ENCODE measurements at places on chromosomes 5 and 9.

- no peak for DNase-seq
Observed at GRCh38 chr9:128101231-128101661, 26.3 kb downstream of the PTGES2 start.

GRCh38 chr9:104074876-104075275, 19.2 kb upstream of the SMC2 start:
- DNase-seq, result no peak

GRCh38 chr9:98373609-98374008, 118.2 kb upstream of the TBC1D2 start:
- DNase-seq, result no peak

- no peak for DNase-seq
Observed at GRCh38 chr9:69380811-69381210, 55.8 kb downstream of the ENTREP1 start.

DNA sequence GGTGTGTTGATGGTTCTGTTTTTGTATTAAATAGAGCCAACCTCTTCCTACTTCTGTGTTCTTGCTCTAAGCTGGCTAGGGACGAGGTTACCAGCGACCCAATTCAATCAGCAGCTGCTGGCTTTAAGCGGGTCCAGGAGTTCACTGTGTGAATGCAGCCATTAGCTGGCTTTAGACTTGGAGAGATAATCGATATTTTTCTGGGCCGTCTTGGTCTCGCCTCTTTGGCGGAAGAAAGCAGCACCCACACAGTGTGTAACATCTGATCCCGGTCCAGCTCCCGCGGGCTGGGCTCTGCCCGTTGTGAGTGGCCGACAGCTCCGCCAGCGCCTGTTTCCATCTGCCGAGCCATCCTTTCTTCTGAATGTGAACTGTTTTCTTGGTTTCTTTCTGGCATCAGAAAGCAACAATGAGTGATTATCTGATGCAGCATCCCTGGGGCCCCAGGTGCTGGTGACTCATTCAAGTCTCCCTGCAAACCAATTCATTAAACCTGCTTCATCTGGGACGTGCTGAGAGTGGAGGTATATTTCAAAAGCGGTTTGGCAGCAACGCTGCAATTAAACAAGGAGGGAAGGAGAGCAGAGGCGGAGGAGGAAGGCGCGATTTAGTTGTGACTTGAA, 90.8 kb upstream of the IRX4 start:
- DNase-seq, result no peak

GRCh38 chr9:3830291-3830690, 304.5 kb upstream of the RFX3 start:
- DNase-seq, result no peak

GRCh38 chr5:150644058-150644457, 3.6 kb downstream of the SYNPO start:
- no peak for DNase-seq

GRCh38 chr5:150139334-150139733, 16.3 kb downstream of the PDGFRB start:
- no peak for DNase-seq

- DNase-seq, result no peak
Observed at GRCh38 chr5:161299053-161299452, 247.5 kb downstream of the GABRB2 start.

- DNase-seq, result no peak
Observed at GRCh38 chr9:120714846-120715388, 647 bp upstream of the MEGF9 start.

DNA sequence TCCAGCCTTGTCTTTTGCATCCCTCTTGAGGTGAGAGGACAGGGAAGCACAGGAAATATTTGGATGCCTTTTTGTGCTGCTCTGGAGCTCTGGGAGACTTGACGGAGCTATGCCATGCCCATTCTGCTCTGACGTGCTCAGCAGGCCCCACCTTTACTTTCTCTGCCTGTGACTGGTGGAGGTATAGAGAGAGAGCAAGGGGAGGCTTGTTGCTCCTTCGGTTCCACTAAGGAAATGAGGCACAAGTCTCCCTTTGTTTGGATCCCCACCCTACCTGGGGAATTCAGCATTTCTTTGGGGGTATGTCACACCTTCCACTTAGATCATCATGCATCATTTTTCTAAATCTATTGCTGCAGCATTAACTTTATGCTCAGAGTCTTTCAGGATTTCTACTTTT, 121.8 kb upstream of the CNTLN start:
- DNase-seq, result no peak

- DNase-seq, result no peak
Observed at GRCh38 chr5:176789873-176790615, 20.3 kb upstream of the UNC5A start.

DNA sequence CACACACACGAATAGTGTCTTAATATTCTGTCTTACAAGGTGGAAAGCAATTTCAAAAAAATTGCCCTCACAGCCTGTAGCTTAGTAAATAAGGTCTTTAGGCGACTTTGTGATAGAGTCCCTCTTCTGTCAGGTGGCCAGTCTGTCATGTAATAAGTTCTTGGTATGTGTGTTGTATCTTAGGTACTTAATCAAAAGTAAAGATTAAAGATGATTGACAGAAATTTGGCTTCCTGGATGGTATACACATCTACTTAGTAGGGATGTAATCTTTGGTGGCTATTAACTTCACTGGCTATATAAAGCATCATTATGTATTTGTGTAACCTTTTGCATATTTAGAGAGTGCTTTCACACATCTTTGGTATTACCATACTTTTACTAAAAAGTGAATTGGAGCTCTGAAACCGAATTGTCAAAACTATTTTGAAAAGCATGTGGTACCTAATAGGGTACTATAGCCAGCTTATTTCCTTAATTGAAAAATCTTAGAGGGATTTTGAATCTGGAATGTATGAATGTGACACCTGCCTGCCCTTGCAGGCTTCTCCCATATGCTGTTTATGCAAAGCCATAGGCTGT, 3.4 kb downstream of the G3BP1 start:
- no peak for DNase-seq

GRCh38 chr9:85594316-85594715, 147.4 kb downstream of the AGTPBP1 start:
- DNase-seq, result no peak

DNA sequence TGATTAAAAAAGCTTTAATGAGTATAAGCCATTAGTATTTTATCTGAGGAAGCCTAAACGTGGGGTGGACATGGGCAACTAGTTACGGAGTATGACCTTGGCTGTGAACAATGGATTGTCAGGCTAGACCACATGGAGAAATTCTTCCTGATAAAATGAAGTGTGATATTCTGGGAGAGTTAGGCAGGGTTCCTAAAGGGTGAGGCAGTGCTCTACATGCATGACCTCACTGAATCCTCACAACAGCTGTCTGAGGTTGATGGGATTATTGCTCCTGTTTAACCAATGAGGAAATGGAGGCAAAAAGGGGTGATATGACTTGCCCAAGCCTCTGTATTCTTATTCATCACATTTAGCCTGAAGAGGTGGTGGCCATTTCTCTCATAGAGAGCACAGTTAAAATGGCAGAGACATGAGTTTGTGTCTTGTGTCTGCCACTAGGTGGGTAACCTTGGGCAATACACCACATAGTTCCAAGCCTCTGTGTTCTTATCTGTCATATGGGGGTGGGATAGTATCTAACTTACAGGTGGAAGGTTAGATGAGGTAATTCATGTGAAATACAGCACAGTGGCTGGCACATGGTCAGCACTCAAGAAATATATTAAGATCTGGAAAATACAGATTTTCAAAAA, 96.1 kb upstream of the NR3C1 start:
- DNase-seq, result no peak

DNA sequence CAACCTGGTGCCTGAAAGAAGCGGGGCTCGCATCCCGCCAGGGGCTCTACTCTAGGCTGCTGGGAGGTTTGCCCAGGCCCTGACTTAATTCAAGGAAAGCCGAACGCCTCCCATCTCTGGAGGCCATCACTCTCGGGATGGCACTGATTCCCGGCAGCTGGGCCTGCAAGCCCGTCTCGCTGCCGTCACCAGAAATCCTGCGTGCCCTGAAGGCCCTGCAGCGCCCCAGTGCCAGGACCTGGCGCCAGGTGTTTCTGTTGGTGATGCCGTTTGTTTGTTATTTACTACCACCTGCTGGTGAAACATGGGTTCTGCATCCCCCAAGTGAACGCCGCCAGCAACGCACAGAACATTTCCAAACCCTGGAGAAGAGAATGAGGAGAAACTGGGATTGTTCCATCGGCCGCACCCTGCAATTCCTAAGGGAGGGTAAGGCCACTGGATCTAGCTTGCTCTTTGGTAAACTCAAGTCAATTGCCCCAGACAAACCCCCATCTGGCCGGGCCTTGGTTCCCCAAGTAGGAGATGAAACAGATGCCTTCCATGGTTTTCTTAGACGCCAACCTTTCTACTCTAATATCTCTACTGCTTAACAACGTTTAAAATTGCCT, 77.9 kb downstream of the AK8 start:
- DNase-seq, result peak; percentile 70

DNA sequence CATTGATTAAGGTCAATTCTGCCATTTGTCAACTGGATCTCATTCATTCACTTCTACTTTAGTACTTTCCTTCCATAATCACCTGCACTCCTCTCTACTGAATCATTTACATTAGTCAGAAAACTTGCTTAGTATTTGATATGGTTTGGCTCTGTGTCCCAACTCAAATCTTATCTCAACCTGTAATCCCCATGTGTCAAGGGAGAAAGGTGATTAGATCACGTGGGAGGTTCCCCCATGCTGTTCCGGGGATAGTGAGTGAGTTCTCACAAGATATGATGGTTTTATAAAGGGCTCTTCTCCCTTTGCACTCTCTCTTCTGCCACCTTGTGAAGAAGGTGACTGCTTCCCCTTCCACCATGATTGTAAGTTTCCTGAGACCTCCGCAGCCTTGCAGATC, 23.7 kb upstream of the UGCG start:
- no peak for DNase-seq

- DNase-seq, result no peak
Observed at GRCh38 chr5:76291305-76292077, 111.6 kb upstream of the IQGAP2 start.

- no peak for DNase-seq
Observed at GRCh38 chr9:75858497-75859092, 31.9 kb upstream of the PCSK5 start.

DNA sequence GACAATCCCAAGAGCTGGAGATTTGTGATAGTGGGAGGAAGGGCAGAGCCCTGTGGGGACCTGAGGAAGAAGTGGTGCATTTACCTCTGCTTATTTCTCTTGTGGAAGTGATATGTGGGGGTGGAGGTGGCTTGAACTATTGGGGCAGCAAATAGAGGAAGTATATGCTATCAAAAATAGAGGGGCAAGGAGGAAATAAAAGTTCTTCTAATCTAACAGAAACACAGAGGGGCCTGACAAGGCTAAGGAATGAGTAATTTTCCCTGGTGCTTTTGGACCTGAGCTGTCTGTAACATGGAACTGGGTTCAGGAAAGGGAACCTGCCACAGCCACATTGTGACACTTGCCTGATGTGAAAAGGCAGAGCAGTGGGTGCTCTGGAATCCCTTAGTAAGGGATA, 378.6 kb upstream of the KLF4 start:
- no peak for DNase-seq

DNA sequence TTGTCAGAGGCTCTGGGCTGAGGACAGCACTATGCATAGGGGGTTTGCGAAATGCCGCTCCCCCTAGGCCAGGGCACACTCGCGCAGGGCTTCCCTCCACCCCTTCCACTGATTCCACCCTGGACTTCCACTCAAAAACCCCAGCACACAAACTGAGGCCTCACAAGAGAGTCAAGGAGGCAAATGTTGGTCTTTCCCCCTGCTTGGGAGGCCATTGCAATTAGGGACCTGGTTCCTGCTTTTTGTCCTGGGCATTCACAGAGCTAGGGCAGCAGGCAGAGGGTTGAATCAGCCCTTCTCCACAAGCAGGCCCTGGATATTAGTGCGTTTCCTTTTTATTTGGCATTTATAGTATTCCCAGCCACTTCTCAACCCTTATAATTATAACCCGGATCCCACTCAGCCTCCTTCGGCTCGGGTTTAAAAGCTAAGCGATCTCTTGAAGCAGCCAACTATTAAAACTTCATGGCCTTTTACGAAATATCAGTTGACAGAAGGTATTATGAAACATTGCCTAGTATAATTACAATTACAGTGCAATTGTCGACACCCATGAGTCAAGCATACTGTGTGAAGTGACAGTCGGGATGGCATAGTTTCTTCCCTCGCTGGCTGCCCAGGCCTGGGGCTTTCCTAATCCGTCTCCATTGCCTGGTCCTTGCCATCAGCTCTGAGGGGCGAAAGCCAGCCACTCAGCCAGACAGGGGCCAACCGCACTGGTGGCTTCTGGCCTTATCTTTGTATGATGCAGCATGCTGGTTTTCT, 285.5 kb upstream of the MAP3K1 start:
- no peak for DNase-seq

DNA sequence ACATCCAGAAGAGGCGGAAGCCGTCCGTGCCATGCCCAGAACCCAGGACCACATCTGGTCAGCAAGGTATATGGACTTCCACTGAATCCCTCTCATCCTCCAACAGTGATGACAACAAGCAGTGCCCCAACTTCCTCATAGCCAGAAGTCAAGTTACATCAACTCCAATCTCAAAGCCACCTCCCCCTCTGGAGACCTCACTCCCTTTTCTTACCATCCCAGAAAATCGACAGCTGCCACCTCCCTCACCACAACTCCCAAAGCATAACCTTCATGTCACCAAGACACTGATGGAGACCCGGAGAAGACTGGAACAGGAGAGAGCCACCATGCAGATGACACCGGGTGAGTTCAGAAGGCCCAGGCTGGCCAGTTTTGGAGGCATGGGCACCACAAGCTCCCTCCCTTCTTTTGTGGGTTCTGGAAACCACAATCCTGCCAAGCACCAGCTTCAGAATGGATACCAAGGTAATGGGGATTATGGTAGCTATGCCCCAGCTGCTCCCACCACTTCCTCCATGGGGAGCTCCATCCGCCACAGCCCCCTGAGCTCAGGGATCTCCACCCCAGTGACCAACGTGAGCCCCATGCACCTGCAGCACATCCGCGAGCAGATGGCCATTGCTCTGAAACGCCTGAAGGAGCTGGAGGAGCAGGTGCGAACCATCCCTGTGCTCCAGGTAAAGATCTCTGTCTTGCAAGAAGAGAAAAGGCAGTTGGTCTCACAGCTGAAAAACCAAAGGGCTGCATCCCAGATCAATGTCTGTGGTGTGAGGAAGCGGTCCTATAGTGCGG, 130.3 kb upstream of the DMRT1 start:
- no peak for DNase-seq

DNA sequence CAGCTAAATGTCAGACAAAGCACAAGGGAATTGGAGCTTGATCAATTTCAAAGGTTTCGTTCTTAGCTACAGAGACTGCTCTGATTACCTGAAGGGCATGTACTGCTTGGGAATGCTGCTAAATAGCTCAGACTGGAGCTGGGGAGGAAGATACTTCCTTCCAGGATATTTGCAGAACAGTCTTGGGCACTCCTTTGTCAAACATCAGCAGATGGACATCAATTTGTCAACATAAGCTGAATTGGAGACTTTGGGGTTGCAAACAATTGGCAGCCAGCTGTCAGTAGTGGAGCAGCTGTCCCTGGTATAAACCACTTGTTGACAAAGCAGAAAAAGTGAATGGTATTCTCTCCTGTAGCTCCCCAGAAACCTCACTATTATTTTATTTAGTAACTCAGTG, 182.0 kb downstream of the CCDC192 start:
- no peak for DNase-seq

DNA sequence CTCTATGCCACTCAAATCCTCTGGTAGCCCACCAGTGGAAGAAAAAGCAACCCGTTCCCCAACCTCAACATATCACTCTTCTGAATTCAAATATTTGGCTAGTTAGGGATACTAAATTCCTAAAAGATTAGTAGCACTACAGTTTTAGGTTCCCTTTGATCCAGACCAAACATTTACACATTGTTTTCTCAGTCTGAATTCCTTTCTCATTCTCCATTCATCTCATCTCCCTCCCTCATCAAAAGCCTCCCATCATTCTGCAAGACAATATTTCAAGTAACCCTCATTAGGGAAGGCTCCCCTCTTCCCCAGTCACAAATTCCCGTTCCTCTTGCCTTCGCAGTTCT, 26.3 kb downstream of the ADAM19 start:
- no peak for DNase-seq

Measured in stimulated activated CD4-positive, alpha-beta T cell treated with anti-CD3 and anti-CD28 coated beads, Interleukin-4, amount 100 ng/mL, for 24 hours (primary cell).